Stimulated activated naive CD8-positive, alpha-beta T cell treated with anti-CD3 and anti-CD28 coated beads, Interleukin-15, Interleukin-2, amounts not matched to agents 100 U/mL and 50 U/mL, for 24 hours (primary cell): ENCODE measurements at places on chromosomes 12 and 14.

DNA sequence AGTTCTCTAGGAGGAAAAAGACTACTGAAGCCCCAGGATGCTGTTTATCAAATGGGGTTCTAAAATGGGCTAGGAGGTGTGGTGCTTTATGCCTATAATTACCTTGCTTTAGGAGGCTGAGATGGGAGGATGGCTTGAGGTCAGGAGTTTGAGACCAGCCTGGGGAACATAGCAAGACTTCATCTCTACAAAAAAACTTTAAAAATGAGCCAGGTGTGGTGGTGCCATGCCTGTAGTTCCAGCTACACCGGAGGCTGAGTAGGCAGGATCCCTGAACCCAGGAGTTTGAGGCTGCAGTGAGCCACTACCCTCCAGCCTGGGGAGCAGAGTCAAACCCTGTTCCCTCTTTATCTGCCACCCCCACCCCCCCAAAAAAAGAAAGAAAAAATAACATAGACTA, 23.3 kb upstream of the SLC2A3 start:
- DNase-seq = peak; percentile 27

DNA sequence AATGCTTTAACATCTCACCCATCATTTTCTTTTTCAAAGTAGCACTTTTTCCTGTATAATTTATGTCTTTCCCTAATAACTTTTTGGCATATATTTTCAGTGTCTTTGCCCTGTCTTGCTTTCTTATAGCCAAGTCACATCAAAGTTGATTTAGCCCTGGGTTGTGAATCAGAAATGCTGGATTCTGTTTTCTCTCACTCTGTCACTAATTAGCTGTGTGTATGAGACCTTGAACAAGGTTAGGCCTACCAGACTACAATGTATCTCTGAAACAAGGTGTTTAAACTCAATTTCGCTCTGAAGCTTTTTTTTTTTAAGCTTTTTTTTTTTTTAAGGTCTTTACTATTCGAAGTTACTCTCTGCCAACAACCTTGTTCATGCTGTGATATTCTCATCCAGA, 25.7 kb downstream of the CNOT2 start:
- no peak for DNase-seq

DNA sequence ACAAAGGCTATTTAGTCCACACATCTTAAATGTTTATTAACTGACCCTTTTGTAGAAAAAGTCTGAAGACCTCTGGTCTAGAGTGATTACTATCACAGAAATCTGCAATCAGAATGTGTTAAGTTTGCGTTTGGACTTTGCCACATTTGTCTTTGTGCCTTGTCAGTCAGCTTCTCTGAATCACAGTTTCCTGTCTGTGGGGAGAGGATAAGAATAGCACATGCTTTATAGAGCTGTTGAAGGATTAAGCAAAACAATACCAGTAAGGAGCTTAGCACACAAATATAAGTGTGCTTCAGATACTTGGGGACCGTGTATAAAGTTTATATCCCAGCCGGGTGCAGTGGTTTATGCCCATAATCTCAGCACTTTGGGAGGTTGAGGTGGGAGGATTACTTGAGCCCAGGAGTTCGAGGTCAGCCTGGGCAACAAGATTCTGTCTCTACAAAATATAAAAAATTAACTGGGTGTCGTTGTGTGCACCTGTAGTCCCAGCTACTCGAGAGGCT, 63.0 kb upstream of the BTG1 start:
- DNase-seq = no peak

DNA sequence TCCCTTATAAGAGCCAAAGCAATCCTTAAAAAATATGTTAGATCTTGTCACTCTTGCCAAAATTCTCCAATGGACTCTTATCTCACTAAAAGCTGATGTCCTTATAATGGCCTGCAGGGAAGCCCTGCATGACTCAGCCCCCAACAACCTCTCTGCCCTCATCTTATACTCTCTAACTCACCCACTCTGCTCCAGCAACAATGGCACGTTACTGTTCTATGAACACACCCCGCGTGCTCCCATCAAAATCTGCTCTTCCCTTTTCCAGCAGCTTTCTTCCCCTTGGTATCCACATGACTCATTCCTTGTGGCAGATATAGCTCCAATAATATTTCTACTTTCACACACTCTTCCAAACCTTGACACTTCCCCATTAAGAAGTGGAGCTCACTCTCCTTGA, 108.1 kb downstream of the DENND5B start:
- DNase-seq = no peak

DNA sequence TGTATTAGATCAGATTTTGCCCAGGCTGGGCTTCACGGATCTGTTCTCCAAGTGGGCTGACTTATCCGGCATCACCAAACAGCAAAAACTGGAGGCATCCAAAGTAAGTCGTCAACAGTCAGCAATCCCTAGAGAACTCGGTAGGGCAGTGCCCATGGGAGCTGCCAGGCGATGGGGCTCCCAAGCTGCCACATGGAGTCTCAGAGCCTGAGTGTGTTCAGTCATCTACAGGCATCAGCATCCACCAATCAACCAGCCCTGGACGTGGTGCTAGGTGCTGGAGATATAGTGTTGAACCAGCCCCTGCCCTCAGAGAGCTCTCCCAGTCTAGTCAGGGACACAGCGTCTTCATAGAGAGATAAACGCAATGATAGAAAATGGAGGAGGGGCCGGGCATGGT, 6.9 kb downstream of the SERPINA4 start:
- no peak for DNase-seq

DNA sequence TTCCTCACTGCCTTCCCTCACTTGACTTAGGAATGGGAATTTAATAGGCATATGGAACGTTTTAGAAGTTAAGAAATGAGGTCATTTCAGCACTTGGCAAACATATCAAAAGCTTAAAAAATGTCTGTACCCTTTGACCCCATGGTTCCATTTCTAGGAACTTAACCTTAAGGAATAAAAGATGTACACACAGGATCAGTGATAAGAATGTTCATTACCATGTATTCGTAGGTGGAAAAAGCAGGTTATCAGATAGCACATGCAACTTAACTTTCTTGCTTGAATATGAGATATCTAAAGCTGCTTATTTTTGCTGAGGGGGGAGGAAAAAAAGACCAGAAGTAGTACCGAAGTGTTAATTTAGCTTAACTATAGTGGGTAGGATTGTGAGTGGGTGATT, 57.2 kb downstream of the TTLL5 start:
- DNase-seq = no peak

GRCh38 chr12:106282457-106283097, 20.0 kb upstream of the TCP11L2 start:
- DNase-seq = peak; percentile 52

GRCh38 chr12:33575346-33575745, 135.7 kb upstream of the SYT10 start:
- DNase-seq = no peak

GRCh38 chr12:48005001-48005749, 899 bp upstream of the COL2A1 start:
- no peak for DNase-seq
